ENCODE measurements at places on chromosomes 1 and 21. TPM values are rescaled to one million over a fixed set of nuclear protein-coding genes. Genes with fewer than 3 reads are reported as not detected.

DNA sequence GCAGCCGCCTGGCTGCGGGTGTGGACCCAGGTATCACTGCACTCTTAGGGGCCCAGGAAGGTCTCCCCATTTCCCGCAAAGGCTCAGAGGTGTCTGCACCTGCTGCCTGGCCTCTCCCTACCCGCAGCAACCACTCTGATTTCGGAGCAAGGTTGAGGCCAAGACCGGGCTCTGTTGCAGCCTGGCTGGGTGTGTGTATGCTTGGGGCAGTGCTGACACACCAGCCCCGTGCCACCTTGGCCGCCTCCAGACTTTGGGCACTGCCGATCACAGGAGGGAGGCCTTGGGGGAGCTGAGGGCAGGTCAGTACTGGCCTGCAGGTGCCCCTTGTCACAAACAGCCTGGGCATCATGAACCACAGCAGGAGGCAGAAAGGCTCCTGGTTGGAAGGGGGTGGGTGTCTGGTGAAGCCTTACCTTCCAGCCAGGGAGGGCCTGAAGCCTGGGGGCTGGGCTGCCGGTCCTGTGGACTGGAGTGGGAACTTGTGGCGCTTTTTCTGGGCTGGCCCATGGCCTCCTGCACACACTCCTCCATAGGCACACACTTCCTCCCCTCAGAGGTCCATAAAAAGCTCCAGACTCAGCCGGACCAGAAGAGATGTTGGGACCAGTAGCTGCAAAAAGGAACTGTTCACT, 519.5 kb downstream of the RWDD3 start:
- H3K27me3 ChIP-seq: no peaks in the 10 kb centered on the region
- no peak overlapping the region for H3K4me3 ChIP-seq
- peaks cover 2% of the 10 kb centered on the region for H3K36me3 ChIP-seq
- DNase-seq: no peak

Gene CITED4
- 30.8 TPM for total RNA-seq

DNA sequence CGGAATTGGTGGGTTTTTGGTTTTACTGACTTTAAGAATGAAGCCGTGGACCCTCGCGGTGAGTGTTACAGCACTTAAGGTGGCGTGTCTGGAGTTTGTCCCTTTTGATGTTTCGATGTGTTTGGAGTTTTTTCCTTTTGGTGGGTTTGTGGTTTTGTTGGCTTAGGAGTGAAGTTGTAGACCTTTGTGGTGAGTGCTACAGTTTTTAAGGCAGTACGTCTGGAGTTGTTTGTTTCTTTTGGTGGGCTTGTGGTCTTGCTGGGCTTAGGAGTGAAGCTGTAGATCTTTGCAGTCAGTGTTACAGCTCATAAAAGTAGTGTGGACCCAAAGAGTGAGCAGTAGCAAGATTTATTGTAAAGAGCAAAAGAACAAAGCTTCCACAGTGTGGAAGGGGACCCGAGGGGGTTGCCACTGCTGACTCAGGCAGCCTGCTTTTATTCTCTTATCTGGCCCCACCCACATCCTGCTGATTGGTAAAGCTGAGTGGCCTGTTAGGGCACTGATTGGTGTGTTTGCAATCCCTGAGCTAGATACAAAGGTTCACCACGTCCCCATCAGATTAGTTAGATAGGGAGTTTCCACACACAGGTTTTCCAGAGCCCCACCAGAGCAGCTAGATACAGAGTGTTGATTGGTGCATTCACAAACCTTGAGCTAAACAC, 20.9 kb downstream of the HENMT1 start:
- no peaks in the 10 kb centered on the region for H3K27me3 ChIP-seq
- H3K36me3 ChIP-seq: peaks cover 2% of the 10 kb centered on the region
- no peak for DNase-seq
- no peak overlapping the region for H3K4me3 ChIP-seq
- H3K27ac ChIP-seq: no peak overlapping the region

DNA sequence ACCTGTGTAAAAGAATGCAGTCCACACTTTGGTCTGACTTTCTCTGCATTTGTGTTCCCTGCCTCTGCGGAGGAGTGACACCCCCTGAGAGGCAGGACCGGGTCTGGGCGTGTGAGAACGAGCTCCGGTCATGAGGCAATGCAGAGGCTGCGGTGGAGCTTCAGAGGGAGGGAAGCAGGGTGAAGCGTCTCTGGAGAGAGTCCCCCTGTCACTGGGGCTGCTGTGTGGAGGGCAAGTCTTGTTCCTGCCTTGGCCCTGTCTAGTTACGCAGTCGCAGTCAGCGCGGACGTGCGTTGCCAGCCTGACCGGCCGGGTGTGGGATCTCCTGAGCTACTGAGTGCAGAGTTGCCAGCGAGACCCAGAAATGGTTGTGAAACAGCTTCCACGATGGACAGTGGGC, 48.5 kb downstream of the BACE2 start:
- H3K4me3 ChIP-seq: no peak overlapping the region
- no peak for DNase-seq
- H3K27me3 ChIP-seq: peaks cover 5% of the 10 kb centered on the region
- peaks cover 2% of the 10 kb centered on the region for H3K36me3 ChIP-seq

Gene KCNK2
- total RNA-seq: 0.60 TPM

DNA sequence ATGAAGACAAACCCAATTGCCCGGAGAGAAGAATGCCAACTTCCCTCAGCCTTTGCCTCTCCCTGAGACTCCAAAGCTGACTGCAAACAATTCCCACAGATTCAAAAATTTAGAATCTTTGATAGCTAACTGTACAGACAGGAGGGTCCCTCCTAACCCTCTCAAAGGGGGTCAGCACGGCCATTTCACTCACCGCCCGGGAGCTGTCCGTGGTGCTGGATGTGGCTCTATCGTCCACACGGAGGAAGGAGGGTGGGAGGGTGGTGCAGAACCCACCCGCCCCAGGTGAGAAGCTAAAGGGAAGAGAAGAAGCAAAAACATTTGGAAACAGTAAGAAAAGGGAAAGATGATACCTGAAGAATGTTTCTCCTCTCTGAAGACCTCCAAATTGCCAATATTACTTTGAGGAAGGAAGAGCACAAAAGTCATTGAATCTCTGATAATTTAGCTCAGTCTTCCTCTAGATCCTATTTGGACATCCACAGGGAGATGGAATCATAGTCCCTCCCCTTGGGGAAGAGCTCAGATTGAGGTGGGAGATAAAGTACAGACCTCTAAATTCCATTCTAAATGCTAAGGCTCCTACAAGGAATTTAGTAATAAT, 45.6 kb downstream of the RHBG start:
- peak overlapping the region; percentile 2 for H3K27ac ChIP-seq
- H3K4me3 ChIP-seq: no peak overlapping the region
- peak; percentile 58 for DNase-seq
- peaks cover 84% of the 10 kb centered on the region for H3K27me3 ChIP-seq

- H3K27ac ChIP-seq: no peak overlapping the region
- H3K4me1 ChIP-seq: peaks cover 4% of the 10 kb centered on the region
- H3K36me3 ChIP-seq: no peaks in the 10 kb centered on the region
- no peaks in the 10 kb centered on the region for H3K27me3 ChIP-seq
Measured at GRCh38 chr1:209094384-209094783, 489.1 kb upstream of the CAMK1G start.

DNA sequence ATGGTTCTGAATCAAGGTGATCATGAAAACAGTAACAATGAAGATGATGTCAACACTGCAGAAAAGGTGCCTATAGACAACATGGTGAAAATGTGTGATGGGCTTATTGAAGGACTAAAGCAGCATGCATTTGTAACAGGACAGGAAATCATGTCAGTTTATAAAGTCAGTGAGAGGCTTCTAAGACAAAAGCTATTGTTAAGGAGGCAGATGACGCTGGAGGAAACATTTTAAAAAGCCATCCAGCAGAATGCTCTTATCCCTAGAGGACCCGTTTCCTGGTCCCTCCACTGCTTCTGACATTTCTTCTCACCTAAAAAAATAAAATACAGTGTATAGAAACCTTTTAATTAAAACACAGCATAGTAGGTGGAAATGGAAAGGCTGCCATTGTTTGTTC, 40.9 kb downstream of the CYYR1 start:
- no peak overlapping the region for H3K27ac ChIP-seq
- no peaks in the 10 kb centered on the region for H3K27me3 ChIP-seq
- DNase-seq: no peak
- no peak overlapping the region for H3K4me3 ChIP-seq

- no peak overlapping the region for H3K27ac ChIP-seq
- H3K4me1 ChIP-seq: peaks cover 16% of the 10 kb centered on the region
- peaks cover 37% of the 10 kb centered on the region for H3K27me3 ChIP-seq
- no peaks in the 10 kb centered on the region for H3K36me3 ChIP-seq
- no peak overlapping the region for H3K4me3 ChIP-seq
- DNase-seq: no peak
Measured at GRCh38 chr1:60888126-60888525, 194.2 kb upstream of the NFIA start.

DNA sequence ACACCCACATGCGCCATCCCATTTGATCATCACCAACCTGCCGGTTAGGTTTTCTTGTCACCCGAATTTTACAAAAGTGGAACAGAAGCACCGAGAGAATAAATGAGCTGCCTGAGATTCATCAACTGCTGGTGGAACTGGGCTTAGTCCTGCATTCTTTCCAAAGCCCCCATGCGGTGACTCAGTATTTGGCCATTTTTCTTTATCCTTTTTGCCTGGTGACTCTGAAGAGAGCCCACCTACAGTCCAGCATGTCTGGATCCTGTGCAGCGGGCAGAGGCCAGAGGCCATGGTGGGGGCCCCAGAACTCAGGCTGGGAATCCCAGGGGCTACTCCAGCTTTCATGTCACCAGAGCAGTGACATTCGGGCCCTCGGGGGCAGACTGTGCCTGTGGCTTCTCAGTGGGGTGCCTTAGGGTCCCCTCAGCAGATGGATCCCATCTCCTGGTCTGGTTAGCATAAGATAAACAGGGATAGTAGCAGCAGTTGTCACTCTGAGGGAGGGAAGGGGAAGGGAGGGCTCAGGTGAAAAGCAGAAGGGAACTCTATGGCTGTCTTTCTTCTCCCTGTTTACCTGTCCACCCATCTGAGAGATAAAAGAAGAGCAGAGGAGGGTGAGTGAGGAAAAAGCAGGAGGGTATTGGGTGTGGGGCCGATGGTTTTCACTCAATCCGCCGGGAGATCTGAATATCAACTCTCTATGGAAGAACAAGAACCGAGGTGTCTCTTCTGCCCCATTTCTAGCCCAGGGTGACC, 63.2 kb downstream of the KIF26B start:
- H3K4me1 ChIP-seq: no peaks in the 10 kb centered on the region
- no peak for DNase-seq
- H3K27me3 ChIP-seq: no peaks in the 10 kb centered on the region
- peaks cover 1% of the 10 kb centered on the region for H3K36me3 ChIP-seq
- no peak overlapping the region for H3K4me3 ChIP-seq

Gene PRAMEF14
- not detected for total RNA-seq

DNA sequence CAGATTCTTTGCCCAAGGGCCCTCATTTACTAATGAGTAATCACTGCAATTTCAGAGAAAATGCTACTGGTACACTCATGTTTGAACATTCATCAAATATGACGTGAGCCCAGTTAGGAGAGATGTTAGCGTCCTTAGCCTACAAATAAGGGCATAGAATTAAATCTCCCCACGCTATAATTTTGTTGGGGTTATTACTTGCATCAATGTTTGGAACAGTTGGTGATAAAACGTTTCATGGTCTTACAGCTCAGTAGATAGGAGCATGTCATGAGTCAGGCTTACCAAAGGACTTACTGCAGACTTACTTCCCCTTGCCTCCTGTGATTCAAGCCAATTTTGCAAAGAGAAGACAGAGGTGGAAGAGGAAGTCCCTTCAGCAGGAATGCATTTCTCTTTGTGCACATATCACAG, 304.0 kb downstream of the KIF26B start:
- H3K27ac ChIP-seq: no peak overlapping the region
- H3K4me1 ChIP-seq: peaks cover 3% of the 10 kb centered on the region
- no peaks in the 10 kb centered on the region for H3K27me3 ChIP-seq
- no peak overlapping the region for H3K4me3 ChIP-seq

DNA sequence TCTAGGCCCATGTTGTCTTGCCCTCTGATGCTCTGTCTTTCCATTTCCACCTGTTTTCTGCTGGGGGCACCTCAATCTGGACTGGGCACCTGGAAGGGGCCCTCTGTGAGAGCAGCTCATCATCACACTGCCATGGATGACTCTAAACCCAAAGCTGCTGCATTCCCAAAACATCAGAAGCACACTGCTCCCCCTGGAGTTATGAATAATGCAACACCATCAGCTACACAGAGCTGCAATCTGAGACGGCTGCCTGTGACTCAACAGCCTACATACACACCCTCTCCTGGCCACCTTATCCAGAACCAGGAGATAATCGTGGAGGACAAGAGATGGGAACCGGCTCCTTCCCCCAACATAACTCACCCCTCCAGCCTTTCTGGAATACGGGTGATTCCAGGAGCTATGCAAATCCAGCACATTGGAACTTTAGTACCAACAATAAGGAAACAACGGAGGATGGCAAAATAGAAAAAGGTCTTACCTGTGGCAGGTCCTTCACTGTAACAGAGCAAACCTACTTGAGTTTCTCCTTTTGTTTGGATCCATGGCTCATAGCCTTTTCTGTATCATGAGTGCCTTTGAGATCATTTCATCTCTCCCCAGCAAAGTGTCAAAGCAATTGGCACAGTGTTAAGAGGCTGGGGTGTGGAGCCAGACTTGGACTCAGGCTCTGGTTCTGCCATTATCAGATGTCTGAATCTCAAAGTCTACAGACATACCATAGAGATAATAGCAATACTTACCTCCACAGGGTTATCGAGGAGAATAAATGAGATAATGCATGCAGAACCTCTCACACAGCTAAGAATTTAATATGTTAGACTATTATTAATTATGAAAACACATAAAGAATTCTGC, 29.3 kb downstream of the AK2 start:
- no peak overlapping the region for H3K4me3 ChIP-seq
- no peak for DNase-seq
- H3K27me3 ChIP-seq: no peaks in the 10 kb centered on the region
- peaks cover 19% of the 10 kb centered on the region for H3K36me3 ChIP-seq

- H3K4me3 ChIP-seq: no peak overlapping the region
- no peak for DNase-seq
- H3K27ac ChIP-seq: no peak overlapping the region
Measured at GRCh38 chr1:84253036-84253435, 48.5 kb upstream of the SAMD13 start.

Data from progenitor cell of endocrine pancreas (in vitro differentiated cells).